ENCODE measurements at places on chromosomes 7 and 10.
A peak's percentile ranks its signal among the peaks of the same experiment; 100 is the strongest.

DNA sequence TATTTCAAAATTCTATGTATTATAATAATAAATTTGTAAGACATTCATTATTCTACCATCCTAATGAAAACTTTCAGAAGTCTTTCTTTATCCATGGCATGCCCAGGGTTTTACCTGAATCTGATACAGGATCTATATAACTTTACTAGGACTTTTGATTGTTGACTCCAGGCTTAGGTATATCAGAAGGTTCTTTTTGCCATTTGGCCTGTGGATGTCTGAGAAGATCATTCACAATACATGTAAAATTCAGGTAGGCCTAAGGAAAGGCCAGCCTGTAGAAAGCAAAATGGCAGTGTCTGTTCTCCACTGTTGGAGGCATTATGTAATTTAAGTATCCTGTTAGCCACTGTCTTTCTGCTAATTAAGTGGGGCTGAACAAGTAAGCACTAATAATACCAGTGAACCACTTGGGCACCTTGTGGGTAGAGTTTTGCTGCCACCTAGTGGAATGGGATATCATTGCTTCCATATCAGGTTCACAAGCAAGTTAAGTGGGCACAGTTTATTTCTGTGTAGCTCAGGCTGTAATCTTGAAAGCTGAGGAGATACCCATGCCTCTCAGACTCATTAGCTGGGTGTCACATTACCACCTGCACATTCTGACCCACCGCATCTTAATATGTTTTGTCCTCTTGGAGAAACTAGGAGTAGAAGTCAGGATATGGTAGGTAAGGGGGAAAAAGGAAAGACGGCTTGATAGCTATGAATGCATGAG lies 105.5 kb downstream of the SEPTIN7 start:
- DNase-seq = peak; percentile 78

DNA sequence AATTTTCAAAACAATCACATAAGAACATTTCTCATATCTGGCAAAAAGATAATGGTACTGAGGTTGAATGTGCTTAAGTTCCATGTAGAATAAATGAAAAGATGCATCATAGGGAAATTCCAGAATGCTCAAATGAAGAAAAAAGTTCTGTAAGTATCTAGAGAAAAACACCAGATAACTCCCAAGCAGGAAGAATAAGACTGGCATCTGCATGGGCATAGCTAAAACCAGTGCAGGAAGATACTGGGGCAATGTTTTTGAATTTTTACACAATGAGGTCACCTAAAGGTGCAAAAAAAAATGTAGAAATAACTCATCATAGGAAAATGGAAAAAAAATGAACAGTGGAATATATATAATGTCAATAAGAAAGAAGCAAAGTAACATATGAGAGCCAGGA lies 275.2 kb downstream of the BAMBI start:
- DNase-seq = no peak

DNA sequence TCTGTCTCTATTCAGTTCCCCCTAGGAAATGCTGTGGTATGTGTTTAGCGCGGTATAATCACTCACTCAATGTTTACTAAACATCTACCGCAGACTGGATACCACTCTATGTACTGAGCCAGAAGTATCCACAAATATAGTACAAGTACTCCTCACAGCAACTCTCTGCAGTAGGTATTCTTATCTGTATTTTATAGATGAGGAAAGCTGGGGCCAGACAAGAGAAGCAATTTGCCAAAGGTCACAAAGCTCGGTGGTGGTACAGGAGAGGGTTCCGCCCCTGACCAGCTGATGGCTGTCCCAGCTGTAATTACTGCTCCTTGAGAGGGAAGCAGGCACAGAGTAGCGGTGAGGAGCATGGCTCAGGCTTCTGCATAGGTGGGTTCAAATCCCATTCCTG lies 184.1 kb downstream of the DOCK4 start:
- DNase-seq = no peak

GRCh38 chr7:135180122-135180521 lies 9.6 kb upstream of the CYREN start:
- no peak for DNase-seq

DNA sequence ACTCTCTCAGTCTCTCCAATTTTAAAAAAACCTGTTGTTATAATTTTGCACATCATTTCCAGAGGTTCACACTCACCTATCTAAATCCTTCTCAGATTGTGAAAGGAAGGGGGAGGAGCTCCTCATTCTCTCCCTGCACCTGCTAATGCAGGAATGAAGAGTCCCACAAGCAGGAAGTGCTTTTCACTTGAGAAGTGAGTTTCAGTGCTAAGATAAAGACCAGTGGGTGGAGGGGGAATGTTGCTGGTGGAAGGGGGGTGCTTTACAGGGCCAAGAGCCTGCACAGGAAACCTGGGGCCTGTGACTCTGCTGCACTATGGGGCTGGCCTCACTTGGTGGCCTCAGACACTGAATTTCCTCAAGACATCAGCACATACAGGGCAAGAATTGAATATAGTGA lies 176.4 kb downstream of the PTPN20 start:
- DNase-seq = no peak

GRCh38 chr7:151101621-151102396 lies 15.5 kb downstream of the AGAP3 start:
- DNase-seq = no peak

DNA sequence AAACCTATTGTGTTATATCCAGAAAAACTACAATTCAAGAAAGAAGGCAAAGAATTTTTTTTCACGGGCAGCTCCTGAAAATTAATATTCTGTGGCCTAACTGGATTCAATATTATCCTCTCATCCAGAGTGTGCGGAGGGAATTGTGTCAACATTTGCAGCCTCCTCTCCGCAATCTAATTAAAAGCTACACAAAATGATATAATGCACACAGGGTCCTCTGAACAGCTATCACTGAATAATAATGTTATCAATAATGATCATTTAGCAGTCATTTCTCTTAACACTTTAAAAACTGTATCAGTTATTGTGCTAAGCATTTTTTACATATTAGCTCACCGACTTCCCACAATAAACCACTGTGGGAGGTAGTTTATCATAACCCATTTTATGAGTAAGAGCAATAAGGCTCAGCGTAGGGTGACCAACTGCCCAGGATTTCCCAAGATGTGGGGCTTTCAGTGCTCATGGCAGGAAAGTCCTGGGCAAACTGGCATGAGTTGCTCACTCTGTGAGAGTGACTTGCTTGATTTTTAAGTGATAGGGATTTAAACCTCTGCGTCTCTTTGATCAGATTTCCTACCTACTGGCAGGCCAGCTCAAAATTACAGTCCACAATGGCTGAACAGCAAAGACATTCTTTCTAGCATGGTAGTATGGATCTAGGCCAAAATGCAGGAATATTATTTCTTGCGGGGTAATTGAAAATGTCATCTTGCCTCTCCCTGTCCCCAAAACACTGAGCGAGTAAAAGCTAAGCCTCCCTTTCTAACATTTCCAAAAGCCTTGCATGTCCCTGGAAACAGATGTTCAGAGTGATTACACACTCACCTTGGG lies 65.7 kb downstream of the AOAH start:
- no peak for DNase-seq

DNA sequence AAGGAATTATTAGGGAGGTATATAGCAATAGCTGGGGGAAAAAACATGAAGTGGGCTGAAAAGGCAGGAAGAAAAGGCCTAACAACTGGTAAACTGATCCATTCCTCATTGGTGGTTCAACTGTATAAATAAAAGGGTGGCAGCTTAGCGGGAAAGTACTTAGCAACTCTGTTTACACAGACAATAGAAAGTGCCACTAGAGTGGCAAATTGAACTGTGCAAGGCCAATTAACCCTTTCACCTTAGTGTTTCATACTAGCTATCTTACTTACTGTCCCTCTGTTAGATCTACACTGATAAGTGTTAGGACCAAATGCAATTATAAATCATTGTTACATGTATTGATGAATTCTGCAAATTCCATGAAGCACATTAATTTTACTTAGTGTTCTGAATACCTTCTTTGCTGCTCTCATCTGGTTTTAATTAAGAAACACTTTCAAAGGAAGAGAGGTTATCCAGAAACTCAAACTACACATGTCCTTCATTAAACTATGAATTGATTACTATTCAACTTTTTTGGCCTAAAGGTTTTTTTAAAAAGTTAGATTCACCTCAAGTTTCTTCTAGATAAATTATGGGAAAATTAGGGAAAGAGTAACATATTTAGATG lies 28.0 kb downstream of the DNAJC1 start:
- DNase-seq = no peak

- DNase-seq = no peak
Measured at GRCh38 chr10:15457382-15457781, 86.3 kb upstream of the FAM171A1 start.

DNA sequence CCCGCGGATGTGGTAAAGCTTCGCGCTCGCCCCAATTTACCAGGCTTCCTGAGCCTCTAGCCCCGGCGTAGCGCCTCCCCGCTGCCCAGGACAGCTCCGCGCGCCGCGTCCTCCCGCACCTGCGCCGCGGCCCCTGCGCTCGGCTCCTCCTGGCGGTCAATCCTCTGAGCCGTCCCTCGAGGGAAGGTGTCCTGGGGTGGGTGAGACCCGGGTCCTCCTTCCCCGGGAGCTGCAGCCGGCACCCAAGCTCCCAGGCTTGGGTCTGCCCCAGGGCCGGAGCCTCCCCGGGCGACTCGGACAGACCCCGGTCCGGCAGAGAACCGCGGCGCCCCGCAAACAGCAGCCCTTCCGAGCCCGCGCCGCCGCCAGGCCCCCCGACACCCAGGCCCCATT lies 512 bp downstream of the OSBPL3 start:
- peak; percentile 92 for DNase-seq

DNA sequence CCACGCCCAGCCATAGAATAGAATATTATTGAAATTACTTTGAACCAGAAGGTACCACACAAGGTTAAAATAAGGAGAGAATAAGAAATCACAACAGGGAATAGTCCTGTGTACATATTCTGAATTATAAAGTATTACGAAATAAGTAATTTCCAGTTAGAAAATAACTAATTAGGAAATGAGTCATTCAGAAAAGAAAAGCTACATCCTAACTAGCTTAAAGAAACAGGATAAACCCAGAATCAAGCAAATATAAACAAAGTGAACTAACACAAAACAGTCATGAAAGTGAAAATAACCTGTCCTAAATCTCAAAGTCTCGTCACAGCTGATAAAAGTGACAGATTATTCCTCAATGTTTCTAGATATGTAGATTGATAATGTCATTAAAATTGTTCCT lies 74.8 kb upstream of the NEBL start:
- DNase-seq = no peak

DNA sequence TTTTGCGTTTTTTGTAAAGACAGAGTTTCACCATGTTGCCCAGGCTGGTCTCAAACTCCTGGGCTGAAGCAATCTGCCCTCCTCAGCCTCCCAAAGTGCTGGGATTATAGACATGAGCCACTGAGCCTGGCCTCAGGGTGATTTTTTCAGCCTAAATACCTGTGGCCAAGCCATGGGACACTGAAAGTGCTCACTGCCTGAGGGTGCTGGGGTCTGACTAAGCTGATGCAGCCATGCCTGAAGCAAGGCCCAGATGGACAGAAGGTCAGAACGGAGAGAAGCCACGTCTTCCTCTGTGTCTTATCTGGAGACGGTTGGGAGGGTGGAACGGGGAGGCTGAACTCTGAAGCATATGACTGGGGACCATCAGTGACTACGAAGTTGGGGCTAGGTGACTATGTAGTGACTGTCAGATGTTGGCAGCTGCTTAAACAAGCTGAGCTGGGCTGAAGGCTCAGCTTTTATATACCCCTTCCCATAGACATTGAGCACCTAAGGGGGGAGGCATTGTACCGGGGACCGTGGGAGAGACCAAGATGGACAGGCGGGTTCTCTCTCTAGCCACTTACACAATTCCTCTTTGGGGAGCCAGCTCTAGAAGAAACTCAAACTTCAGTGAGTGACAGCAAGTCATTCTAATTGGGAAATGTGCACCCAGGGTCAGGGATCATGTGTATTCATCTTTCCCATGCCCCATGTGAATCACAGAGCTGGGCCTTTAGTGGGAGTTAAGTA lies 73.3 kb upstream of the HABP2 start:
- no peak for DNase-seq

- peak; percentile 89 for DNase-seq
Measured at GRCh38 chr7:135557455-135558336, at the start of gene NUP205. Gene NUP205 (plus strand): TSS chr7:135557917. CDS start chr7:135557945, 28 bp downstream.

- no peak for DNase-seq
Measured at GRCh38 chr7:2862831-2863361, 18.8 kb upstream of the GNA12 start.

- no peak for DNase-seq
Measured at GRCh38 chr7:121073463-121074099, 85.1 kb downstream of the CPED1 start.

GRCh38 chr7:46508583-46508982 lies 587.5 kb upstream of the IGFBP3 start:
- DNase-seq = no peak

- DNase-seq = no peak
Measured at GRCh38 chr7:4792537-4793126, 17.2 kb downstream of the AP5Z1 start.

DNA sequence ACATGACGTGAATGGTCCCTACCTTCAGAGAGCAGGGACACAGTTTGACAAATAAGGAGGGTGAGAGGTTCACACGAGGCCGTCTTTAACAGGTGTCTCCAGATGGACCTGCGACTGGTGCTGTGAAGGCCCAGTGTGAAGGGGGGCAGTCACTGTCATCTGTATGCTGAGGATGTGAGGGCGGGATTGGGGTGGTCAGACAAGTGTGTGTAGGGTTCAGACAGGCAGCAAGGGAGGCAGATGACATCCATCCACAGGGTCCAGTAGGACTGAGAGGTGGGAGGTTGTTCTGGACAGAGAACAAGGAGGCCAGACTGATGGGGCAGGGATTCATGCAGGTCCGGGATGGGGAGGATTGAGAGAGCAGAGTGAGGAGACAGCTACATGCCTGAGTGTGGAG lies 232.6 kb upstream of the GPR26 start:
- no peak for DNase-seq

GRCh38 chr7:151885202-151885580 lies 8.3 kb upstream of the PRKAG2 start:
- DNase-seq = no peak

DNA sequence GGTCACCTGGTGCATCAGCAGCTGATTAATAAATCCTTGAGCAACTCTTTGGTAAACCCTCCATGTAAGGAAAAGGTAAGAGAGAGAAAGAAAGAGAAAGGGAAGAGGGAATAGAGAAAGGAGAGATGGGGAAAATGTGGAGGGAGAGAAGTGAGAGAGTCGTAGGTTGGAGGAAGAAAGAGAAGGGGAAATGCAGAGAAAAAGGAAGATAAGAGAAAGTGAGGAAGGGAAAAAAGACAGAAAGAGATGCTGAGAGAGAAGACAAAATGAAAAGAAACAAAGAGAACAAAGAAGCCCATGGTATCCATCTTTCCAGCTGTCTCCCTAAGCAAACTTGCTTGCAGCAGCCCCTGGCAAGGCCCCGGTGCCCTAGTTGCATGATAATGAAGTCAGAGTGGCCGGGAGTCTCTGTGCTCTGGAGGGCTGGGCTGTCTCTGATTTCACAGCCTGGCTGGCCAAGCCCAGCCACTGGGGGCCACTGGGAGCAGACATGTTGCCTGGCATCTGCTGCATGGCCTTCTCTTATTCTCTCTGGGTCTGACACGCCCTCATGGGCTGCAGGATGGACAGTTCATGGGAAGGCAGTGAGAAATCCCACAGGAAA lies 48.4 kb downstream of the PRR15 start:
- no peak for DNase-seq

DNA sequence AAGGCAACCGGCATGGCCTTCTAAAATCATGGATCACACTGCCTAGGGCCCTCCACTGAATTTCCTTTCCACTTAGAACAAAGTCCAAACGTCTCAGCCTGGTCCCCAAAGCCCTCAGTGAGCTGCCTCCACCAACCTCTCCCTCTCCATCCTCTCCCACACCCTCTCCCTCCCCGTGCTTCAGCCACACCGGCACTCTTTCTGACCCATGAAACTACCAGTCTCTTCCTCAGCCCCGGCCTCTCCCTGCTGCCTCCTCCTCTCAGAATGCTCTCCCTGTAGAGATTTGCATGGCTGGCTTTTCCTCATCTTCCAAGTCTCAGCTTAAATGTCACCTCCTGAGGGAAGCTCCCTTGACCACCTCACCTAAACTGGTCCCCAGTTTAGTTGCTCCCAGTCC lies 219.0 kb upstream of the ZMIZ1 start:
- DNase-seq = no peak

Data from T-helper 2 cell (primary cell).